Caudate nucleus (tissue), 63 donors: ENCODE measurements at places on chromosomes 3 and 15.

DNA sequence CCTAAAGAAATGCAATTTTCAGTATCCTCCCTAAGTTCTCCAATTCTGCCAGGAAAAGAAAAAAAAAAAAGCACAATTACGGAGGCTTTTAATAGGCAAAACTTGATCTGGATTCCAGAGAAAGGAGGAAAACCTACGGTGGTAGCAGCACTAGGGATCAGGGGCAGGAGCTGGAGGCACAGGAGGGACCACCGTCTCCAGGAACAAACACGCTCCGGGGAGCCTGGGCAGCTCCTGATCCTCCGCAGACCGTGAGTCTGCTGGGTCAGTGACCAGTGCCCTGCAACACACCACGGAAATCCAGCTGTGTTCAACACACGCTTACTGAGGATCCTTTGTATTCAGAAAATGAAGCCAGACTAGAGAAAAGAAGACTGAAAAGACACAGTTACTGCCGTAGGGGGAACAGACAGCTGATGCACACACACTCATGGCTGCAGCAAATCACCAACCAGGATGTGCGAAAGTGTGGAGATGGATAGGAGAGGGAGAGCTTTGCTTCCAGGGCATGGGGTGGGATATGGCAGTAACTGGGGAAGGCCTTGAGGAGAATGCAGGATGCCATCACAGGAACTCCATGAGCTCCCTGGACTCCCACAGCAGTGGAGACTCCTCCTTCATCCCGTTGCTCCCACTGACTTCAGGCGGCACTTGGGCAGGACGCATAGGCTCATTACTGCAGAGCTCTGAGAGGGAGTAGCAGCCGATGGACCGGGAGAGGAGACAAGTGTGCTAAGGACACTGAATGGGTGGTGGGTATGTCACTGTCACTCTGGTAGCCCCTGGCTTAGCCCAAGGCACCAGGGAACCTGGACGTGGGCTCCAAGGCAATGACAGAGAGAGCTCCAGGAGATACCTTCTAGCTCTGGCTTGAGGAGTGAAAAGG, 167.0 kb downstream of the ATP10A start:
- DNase-seq = no peak

- no peak for DNase-seq
Observed at GRCh38 chr15:68792901-68793766, 27.6 kb downstream of the ANP32A start.

GRCh38 chr3:127062926-127063325, 80.0 kb downstream of the PLXNA1 start:
- DNase-seq = no peak

DNA sequence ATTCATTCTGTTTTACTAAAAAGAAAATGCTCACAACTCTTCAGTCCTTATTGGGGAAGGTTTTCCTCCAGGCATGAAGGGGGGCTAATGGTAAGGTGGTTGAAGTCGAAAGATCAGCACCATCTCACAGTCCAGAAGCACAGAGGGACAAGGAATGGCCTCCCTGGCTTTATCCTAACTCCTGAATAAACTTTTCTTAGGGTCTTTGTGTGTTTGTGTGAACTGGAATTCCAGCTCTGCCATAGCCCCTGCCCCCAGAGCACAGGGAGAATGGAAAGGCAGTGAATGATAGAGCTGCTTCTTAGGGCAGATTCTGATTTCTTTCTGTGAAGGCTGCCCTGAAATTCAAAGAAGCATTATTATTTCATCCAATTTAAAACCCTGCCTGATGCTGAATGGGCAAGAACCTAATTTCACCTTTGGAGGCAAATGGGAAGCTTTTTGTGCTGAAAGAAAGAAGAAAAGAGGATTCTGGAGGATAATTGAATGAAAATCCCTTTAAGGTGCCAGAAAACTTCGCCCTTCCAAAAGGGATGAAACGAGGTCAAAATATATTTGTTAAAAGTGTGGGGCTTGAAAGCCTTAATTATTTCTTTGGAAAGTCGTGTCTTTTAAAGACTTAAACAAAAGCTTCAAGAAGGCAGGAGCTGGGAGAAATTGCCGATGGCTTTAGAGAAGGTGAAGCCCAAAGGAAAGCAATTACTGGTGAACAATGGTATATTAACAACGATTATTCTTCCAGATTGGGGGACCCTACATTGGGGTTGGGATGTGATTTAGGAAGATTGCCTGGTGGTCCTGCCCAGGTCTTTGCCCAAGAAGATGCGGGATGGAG, 259.9 kb upstream of the RGMA start:
- DNase-seq = no peak

- DNase-seq = no peak
Observed at GRCh38 chr15:77871852-77872371, 205.6 kb downstream of the TBC1D2B start.

GRCh38 chr15:37046876-37047614, 53.3 kb downstream of the MEIS2 start:
- DNase-seq = no peak

DNA sequence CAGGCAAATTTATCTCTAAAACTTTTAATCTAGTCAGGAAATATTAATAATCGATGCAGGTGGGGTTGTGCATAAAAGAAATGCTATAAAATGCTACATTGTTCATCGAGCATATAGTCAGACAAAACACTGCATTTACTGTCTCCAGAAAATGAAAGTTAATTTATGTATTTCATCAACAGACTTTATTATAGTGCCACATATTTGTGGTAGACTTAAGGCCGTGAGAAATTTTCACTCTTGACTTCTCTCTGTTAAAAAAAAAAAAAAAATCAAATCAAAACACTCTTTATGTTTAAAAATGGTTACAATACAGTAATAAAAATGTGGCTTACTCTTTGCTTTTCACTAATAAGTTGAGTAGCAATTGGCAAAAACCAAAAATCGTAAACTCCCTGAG, 67.4 kb downstream of the RBMS3 start:
- DNase-seq = no peak

- DNase-seq = no peak
Observed at GRCh38 chr15:39497759-39498565, 82.9 kb upstream of the THBS1 start.

- DNase-seq = no peak
Observed at GRCh38 chr3:184259878-184260723, 1.3 kb downstream of the CAMK2N2 start.

DNA sequence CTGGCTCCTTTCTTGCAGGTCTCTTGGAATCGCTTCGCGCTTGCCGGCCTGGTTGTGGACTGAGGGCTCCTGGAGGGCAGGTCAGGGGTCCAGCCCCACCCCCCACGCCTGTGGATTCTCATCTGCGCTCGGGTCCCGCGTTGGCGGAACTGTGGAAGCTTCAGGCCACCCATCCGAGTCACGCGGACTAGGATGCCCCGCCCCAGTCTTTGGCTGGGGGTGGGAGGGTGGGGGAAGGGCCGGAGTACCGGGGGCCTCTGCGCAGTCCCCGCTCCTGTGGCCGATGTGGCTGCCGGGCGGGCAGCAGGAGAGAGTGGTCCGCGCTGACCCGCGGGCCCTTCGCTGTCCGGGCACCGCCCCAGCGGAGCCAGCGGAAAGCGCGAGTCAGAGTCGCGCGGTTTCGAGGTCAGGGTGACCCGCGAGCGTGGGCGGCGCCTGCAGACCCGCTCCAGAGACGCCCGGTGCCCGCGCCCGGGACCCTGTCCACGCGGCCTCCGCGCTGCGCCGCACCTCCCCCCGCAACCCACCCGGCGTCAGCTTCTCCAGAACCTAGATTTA, 114.2 kb downstream of the KLF13 start:
- DNase-seq = no peak

DNA sequence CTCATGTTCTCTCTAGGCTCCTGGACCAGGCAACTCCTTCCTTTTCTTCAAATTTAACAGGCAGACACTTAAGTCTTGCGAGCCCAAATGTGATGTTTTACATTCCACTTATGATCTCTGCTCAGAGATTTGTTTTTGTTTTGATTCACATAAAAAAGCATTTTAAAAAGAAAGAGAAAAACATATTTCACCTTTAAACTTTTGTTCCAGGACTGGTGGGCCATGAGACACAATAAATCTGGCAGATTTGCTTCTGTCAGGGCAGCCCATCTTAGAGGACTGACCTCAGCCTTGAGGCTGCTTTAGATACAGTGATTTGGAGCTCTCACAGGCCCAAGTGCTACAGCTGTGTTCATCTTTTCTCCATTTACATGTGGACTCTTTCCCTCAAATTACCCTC, 52.0 kb downstream of the CMSS1 start:
- no peak for DNase-seq

DNA sequence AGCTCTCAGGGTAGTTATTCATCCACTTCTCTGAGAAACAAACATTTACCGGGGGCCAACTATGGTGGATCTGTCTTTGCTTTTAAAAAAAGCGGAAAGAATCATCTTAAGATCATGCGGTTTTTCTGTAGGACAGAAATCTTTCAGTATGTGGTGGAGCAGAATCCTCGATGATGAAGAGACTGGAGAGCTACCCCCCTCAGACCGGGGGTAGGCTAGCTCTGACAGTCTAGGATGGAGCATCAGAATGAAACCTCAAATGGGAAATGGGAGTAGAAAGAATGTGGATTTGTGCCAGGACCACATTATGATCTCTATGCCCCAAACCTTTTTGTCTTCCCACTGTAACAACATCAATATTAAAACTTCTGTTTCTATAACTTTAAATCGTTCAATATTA, 30.3 kb downstream of the TPRG1 start:
- no peak for DNase-seq

DNA sequence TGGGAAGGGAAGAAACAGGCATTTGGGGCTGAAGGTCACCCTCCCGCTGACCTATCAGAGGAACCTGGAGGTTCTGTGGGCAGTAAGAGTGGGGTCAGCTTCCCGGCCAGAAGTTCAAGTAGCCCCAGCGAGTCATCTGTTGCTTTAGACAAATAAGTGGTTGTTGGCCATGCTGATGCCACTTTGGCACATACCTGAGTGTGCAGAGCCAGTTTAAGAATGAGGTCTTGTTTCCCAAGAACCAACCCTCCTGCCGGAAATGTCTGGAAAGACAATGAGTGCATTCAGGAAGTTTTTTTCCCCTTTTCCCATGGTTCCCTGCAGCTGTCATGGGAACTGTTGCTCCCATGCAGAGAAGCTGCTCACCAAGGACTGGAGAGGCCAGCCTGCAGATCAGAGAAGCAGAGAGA, 166.7 kb downstream of the ZNF621 start:
- no peak for DNase-seq

DNA sequence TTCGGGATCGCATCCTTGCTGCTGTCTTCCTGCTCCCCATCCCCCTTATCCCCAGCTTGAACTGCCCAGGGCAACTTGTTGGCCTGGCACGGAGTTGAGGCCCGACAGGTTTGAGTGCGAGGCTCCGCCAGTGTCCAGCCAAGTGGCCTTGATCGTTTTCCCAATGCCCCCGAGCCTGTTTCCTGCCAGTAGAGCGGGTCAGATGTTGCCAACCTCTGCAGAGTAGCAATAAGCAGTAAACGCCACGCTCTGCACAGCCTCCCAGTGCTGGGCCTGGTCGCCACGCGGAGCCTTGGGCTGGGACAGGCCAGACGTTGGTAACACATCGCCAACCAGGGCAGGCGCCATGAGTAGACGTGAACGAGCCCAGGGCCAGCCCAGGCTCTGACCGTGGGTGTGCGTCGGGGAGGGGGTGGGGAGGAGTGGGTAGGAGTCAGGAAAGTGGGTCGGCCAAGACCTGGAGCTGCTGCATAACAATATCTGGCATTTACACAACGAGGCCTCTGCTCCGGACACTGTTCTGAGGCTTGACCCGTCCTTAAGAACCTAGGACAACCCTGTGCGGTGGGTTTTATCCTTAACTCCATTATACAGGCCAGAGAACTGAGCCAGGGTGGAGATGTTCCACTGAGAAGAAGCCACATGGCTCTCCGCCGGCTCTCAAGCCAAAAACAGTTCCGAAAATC, 444 bp upstream of the ABHD14A start:
- DNase-seq = peak; percentile 79

DNA sequence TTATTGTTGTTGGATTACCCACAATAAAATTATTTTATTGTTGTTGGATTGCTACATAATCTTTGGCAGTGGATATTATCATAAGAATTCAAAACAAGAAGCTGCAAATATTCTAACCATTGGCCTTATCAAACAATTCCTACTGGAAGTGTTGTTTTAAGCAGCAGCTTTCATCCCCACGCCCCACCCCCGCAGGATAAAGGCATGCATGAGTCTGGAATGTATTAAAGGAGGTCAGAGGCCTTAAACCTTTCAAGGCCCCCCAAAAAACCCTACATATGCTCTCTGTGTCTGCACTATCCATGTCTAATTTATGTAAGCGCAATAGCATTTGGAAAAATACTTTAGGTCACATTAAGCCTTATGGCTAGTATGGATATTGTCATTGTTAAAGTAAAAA, 23.1 kb downstream of the P3H2 start:
- DNase-seq = no peak

DNA sequence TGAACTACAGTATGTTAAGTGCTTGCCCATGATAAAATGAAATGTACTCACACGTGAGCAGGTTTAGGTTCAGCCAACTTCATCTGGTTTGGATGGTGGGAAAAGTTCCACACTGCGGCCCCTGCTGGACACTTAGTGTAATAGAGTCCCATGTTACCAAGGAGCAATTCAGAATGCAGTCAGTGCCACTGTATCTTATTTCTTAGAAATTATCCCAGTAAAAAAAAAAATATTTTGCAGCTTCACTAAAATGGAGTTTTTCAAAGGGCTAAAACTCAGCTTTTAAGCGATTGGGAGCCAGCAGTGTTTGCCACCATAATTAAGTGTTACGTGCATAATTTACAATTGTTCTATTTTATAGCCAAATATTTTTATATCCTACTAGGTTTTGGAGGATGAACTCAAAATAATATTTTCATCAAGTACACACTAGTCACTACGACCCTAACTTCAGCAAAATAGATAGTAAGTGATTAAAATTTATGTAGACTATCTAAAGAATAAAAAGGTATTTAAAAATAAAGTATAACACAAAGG, 371.7 kb upstream of the GBE1 start:
- DNase-seq = peak; percentile 10

DNA sequence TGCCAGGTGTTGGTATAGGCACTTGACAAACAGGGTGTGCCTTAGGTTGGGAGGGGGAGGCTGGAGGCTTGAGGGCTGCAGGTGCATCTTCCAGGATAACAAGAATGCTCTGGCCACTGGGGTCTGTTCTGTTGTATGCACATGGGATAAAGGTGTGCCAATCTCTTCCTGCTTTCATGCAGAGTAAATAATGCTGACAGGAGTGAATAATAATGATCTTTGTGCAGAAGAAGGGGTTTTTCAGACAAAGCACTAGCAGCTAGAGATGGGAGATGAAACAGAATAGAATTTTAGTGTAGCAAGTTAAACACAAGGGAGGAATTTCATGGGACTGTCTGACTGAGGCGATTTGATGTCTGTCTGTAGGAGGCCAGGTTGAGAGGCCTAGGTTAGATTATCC, 1.9 kb upstream of the ROPN1 start:
- no peak for DNase-seq

GRCh38 chr15:54707805-54708752, 488.7 kb downstream of the RSL24D1 start:
- DNase-seq = no peak
